Osteoblast (primary cell): ENCODE measurements at places on chromosomes 5 and 9. TPM values are rescaled to one million over a fixed set of nuclear protein-coding genes. Genes with fewer than 3 reads are reported as not detected.

DNA sequence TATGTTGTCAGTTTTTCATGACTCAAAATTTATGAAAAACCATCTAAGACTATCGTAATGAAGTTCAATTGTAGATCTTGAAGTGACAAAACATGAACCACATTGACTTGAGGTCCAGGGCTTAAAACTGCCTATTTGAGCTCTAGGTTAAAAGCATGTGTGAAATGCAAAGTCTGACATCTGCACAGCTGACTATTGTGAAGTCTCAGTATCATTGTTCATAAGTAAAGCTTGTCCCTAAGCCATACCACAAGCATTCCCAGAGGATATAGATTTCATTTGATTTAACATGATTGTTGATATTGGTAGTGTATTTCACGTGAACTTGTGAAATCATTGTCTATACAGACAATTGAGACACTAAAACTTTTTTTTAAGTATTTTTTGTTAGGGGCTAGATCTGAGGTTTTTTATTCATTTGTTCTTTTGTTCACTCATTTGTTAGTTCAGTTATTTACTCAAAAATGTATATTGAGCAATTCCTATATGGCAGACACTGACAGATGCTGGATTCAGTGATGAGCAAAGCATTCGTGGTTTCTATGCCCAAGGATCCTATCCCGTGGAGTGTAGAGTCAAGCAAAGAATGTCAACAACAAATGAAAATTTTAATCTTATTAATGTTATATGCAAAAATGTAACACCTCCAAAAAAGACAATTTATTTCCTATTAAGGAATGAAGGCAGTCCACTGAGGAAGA lies 485.2 kb downstream of the RAB3C start:
- no peak for DNase-seq

- DNase-seq = no peak
Observed at GRCh38 chr5:123294544-123294943, 128.7 kb downstream of the CEP120 start.

- DNase-seq = no peak
Observed at GRCh38 chr9:114392749-114393112, 4.9 kb upstream of the AKNA start.

CARTPT gene
- not detected in 2 replicates for total RNA-seq

NIPAL4 gene
- total RNA-seq = 0.36 TPM in 1 of 2 replicates, not detected in the other

DNA sequence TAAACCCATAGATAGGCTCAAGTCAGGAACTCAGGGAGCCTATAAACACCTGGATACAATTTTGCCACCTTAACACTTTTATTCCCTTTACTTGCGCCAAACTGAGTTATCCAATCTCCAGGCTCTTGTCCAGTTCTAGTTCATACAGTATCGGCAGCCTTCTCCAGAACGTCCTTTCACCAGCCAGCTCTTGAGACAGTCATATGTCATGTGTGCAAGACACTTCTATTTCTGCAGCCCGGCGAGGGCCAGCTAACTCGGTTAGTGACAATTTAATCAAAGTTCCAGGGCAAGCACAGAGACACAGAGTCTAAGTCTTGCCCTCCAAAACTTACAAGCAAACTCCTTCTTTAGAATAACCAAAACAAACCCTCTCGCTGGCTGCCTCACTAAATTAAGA lies 12.9 kb downstream of the ABCA1 start:
- DNase-seq = no peak

DNA sequence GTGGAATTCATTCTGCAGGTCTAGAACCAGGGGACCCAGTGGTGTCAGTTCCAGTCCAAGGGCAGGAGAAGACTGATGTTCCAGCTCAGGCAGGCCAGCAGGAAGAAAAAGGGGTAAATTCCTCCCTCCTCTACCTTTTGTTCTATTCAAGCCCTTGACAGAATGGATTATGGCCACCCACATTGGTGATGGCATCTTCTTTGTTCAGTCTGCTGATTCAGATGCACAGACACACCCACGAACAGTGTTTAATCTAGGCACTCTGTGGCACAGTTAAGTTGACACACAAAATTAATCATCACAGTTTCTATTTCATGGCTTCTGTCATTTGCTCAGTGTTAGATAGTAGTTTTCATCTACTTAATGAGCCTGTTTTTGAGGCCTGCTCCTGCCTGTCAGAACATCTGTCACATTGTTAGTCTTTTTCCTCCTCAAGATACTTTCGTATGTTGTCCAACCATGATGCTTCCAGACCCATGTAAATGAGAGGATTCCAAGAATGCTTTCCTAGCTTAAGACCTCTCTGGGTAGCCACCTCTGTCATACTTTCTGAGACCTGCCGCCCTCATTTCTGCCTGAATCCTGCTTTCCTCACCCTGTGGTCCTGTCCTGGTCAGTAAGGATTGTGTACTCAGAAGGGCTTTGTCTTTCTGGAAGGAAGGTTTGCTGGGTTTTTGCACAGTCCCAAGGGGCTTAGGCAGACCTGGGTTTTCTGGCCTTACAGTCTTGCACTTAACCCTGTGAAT lies 72.5 kb downstream of the SPIN1 start:
- no peak for DNase-seq

GRCh38 chr5:110561510-110561909 lies 165.0 kb downstream of the TMEM232 start:
- no peak for DNase-seq

BAAT gene
- total RNA-seq = under 0.01 TPM in 1 of 2 replicates, not detected in the other
